ENCODE measurements at places on chromosomes 2 and 18.

DNA sequence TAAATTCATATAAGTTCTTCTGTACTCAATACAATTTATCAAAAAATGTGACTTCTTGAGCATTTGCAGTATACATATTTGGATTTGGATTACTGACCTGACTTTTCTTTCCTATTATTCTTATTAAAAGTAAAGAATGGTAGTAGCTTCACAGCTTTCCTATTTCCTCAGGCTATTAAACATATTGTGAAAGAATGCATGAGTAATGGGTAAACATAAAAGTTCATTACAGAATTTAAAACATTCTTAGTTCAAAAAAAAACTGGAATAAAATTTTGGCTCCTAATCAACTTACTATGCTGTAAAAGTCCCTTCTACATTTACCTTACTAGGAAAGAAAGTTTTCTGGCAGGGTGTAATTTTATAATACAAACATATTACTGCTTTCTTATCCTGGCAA is 27.3 kb upstream of the C2orf66 start:
- no peak for DNase-seq

- no peak for DNase-seq
Measured at GRCh38 chr2:210954386-210954907, 398.0 kb downstream of the CPS1 start.

DNA sequence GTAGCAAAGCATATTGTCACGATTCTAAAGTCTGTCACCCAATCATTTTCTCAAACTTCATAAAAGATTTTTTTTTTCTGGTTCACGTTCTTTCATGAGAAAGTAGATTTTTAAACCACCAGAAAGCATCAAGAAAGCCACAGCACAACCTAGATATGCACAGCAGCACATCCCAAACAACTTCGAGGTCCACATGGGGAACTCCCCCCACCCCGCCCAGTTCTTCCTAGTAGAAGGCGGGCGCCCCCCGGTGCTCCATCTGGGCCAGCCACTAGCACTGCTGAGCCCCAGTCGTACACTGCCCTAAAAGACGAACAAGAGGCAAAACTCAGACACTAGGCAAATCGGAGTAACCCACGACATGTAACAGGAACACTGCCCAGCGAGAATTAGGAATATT is 15.5 kb downstream of the HDLBP start:
- DNase-seq = no peak

GRCh38 chr18:13558124-13558523 is 168.2 kb downstream of the FAM210A start:
- no peak for DNase-seq

DNA sequence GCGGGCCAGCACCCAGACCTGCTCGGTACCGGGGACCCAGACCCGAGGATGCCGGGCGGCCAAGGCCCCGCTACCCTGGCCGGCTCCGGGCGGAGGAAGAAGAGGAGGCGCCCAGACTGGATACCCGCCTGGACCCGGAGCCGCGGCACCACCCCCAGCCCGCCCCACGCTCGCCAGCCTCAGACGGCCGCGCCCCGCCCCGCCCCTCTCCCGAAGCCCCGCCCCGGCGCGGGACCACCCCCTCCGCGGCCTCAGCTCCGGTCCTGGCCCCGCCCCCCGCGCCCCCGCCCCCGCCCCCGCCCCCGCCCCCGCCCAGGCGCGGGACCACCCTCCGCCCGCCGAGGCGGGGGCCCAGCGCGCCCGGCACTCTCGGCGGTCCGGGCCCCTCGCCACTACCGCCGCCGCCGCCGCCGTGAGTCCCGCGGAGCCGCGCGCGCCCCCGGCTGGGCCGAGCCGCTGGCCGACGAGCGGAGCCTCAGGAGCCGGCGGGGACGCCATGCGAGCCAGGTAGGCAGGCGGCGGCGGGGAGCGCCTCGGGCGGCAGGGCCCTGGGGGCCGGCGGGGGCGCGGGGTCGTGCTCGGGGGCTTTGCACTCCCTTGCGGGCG is at the start of gene SH3BP4:
Gene SH3BP4, plus strand, starts transcription at position 354 of the 606 bp plus-strand sequence. CDS start 82,986 bp downstream, outside the sequence.
- no peak for DNase-seq

GRCh38 chr2:28360058-28360717 is 32.5 kb upstream of the FOSL2 start:
- no peak for DNase-seq

DNA sequence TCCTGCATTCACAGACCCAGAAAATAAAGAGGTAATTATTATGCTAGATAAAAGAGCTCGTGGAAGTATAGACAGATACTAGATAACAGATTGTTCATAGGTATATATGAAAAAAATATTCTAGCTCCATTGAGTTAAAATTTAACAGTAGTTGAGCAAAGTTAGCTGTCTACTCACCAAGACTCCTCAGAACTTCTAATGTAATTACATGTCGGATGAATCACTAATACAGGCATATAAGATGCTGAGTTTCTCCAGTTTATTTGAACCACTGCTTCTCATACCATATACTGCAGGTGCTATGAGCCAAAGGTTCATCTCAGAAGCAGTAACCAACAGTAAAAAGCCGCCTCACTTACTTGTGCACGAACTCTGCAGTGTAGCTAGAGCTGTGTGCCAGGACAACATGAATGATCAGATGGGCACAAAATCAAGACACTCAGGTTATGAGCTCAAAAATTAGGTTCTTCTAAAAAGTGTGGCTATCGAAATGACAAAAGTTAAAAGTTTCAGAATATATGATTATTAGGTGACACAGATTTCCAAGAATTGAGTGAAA is 373.4 kb downstream of the NCKAP5 start:
- DNase-seq = no peak
